Stimulated activated CD4-positive, alpha-beta T cell treated with anti-CD3 and anti-CD28 coated beads, TNF-alpha, amount 100 ng/mL, for 1 hour (primary cell): ENCODE measurements at places on chromosomes 2 and 18.

DNA sequence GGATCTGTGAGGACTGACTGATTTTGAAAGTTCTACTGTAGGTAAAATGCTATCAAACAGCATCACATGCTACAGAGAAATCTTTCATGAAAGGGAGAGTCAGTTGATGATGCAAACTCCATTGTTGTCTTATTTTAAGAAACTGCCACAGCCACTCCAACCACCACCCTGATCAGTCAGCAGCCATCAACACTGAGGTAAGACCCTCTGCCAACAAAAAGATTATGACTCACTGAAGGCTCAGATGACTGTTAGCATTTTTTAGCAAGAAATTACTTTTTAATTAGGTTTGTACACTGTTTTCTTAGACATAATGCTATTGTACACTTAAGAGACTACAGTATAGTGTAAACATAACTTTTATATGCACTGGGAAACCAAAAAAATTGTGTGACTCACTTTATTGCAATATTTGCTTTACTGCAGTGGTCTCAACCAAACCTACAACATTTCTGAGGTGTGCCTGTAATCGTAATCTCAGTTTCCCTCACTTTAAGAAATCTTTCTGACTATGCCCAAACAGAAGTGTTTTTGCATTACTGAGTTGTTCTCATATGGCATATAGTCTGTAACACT lies 42.8 kb downstream of the METTL8 start:
- no peak for DNase-seq

DNA sequence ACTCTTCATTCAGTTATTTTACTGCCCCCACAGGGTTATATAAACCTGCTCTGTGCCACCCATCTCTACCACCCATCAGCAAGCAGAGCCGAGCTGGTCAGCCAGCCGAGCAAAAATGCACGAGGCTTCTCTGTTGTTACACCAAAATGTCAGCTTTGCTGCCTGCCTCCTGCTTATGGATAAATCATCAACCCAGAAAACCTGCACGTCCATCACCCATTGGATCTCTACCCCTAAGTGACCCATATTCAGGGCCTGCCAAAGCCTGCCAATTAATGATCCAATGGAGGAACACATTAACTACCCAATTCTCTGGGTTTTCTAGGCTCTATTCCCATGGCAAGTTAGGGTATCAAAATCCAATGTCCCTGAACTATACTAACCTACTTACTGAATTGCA lies 365.5 kb upstream of the ACVR2A start:
- no peak for DNase-seq

- no peak for DNase-seq
Observed at GRCh38 chr2:215835231-215835630, 178.1 kb downstream of the MREG start.

DNA sequence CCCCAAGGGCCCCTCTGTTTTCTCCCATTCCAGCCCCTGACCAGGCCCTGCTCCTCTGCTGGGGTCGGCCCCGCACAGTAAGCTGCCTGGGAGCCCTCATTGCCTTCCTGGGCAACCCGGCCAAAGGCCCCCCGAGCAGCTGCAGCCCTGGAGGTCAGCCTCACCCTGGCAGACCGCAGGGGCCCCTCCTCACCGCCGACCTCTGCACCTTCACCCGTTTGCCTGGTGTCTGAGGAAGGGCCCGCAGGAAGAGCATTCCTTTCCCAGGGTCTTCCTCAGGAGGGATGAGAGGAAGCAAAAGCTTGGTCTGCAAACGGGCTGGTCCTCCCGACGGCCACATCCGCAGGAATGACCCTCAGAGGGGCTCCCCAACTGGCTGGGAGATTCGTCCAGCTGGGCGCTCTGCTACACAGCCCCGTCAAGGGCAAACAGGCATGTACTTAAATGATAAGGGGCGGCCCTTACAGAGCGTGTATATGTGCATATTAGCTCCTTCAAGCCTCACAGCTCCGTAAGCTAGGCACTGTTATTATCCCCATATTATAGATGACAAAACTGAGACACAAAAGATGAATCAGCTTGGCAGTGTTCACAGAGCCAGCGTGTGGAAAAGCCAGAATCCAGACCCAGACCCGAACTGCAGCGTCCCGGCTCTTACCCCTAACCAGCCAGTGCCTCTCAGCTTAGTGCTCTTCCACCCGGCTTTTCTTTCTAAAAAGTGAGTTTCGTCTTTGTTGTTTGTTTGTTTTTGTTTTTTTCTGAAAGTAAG lies 52.8 kb downstream of the SLC4A1AP start:
- DNase-seq = no peak

GRCh38 chr18:46686186-46686585 lies 29.2 kb upstream of the LOXHD1 start:
- DNase-seq = no peak

DNA sequence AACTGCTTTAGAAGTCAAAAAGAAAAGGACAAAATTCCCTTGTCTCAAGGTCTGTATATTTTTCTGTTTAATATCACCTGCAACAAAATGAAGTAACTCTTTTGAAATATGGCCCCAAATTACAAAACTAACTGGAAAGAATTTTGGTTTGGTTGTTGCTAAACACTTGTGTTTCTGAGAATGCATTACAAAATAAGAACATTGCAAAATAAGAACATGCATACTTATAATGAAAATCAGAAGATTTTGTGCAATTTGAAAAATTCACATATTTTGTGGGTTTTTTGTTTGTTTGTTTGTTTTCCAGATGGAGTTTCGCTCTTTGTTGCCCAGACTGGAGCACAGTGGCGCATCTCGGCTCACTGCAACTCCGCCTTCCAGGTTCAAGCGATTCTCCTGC lies 21.8 kb downstream of the NDUFB3 start:
- DNase-seq = no peak

- DNase-seq = no peak
Observed at GRCh38 chr2:241254904-241255351, 60.5 kb downstream of the HDLBP start.

- no peak for DNase-seq
Observed at GRCh38 chr2:168005586-168005985, 241.8 kb downstream of the STK39 start.

DNA sequence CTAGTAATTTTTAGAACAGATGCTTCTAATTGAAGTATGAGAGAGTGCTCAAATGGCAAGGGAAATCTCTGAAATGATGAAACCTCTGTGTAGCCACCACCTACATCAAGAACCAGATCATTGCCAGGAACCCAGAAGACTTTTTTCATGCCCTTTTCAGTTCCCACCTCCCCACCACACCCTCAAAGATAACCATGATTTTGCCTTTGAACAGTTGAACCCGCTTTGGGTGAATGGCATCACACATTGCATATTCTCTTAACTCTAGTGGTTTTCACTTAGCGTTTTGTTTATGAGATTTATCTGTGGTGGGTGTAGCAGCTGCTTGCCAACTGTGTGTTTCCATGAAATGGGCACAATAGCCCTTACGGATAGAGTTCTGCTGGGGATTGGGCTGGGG lies 142.9 kb upstream of the HDAC4 start:
- DNase-seq = no peak

GRCh38 chr18:2894131-2894840 lies 47.5 kb downstream of the EMILIN2 start:
- no peak for DNase-seq

- no peak for DNase-seq
Observed at GRCh38 chr2:892892-893291, 57.8 kb upstream of the SNTG2 start.

DNA sequence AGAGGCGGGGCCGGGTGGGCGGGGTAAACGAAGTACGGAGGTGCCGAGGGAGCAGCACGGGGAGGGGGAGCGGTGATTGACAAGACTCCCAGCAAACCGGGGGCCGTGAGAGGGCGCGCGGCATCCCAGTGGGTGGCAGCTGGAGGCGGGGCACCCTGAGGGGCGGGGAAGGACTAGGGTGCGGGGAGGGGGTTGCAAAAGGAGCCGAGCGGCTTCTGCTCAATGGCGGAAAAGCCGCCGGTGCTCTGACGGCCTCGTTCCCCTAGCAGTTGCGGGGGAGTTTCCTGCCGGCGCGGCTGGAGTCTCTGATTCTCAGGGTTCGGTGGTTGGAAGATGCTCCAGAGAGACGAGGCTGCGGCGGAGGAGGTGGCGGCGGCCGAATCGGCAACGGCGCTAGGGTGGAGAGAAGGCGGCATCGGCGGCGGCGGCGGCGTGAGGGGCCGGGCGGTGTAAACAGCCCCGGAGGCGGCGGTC lies at the start of gene PPM1B:
PPM1B (plus strand) TSS at position 195 of the 474 bp plus-strand sequence. CDS start 32,325 bp downstream, outside the sequence.
- DNase-seq = peak; percentile 99

DNA sequence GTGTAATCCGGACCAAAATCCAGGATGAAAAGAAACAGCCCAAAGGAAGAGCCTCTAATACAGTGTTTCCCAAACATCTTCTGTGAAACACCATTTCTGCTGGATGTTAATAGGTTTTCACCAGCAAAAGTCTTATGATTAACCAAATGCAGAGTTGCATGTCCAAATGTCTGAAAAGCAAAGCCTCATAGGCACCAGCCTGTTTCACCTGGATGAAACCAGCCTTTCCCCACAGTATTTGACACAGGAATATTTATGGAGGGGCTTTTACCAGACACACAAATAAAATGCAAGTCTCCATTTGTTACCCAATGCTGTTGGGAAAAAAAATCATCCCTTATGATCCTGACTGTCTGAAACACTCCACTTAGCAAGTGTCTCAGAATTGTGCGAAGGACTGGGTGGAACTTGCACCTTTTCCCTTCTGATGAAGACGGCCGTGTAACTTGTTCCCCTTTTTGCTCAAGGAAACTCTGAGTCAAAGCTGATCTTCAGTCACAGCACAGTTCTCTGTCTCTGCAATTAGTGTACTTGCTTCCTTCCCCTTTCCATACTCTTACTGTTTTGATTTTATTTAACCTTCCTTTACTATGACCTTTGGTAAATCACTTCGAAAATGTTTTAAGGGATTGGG lies 70.3 kb upstream of the IL1R2 start:
- no peak for DNase-seq

DNA sequence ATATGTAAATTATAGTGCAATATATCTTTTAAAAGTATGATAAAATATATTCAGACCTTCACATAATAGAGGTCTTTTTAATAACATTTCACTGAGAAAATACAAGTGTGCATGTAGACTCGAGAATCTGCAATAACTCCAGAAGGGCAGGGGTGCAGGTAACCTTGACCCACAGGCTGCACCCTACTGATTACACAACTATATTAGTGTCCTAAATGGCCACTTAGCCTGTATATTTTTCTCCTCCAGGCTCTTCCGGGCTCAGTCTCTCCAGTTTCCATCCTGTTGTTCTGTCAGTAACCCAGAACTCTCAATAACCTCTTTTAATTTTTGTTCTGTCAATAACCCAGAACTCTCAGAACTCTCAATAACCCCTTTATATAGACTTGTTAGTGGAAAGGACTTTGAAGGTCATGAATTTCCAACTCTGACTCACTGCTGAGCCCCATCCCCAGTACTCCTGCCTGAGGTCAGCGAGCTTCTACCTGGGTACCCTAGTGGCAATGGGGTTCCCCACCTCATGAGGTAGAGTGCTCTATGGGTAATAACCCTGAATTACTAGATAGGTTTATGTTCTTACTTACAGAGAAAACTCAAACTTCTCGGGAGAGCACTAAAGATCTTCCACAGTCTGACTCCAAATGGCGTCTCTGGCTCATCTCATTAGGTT lies 8.4 kb upstream of the TTR start:
- DNase-seq = no peak

DNA sequence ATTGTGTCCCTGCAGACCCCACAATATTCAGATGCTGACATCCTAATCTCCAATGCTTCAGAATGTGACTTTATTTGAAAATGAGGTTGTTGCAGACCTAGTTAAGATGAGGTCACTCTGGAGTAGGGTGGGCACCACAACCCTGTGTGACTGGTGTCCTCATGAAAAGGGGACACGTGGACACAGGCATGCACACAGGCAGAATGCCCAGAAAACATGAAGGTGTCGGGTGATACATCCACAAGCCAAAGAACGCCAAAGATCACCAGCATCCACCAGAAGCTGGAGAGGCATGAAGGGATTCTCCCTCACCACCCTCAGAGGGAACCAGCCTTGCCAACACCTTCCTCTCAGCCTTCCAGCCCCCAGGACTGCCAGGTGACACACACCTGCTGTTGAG lies 69.3 kb downstream of the AFF3 start:
- no peak for DNase-seq
